ENCODE measurements at places on chromosomes 3 and 15.

- no peak for DNase-seq
Observed at GRCh38 chr15:33330931-33331330, 20.2 kb downstream of the RYR3 start.

DNA sequence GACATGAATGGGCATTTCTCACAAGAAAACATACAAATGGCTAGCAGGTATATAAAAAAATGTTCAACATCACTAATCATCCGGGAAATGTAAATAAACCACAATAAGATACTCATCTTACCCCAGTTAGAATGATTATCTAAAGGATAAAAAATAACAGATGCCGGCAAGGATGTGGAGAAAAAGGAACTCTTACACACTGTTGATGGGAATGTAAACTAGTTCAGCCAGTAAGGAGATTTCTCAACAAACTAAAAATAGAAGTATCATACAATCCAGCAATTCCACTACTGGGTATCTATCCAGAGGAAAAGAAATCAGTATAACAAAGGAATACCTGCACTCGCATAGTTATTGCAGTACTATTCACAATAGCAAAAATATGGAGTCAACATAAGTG lies 124.2 kb downstream of the SATB1 start:
- no peak for DNase-seq

- no peak for DNase-seq
Observed at GRCh38 chr3:178966299-178967176, 105.1 kb downstream of the ZMAT3 start.

GRCh38 chr15:80163897-80164296 lies 11.1 kb downstream of the FAH start:
- no peak for DNase-seq
